Stimulated activated CD8-positive, alpha-beta memory T cell treated with anti-CD3 and anti-CD28 coated beads, Interleukin-2, amount 100 ng/mL, for 1 hour (primary cell): ENCODE measurements at places on chromosomes 12 and 14.

- no peak for DNase-seq
These were observed 128.0 kb downstream of the RFLNA start for GRCh38 chr12:124422570-124423523.

DNA sequence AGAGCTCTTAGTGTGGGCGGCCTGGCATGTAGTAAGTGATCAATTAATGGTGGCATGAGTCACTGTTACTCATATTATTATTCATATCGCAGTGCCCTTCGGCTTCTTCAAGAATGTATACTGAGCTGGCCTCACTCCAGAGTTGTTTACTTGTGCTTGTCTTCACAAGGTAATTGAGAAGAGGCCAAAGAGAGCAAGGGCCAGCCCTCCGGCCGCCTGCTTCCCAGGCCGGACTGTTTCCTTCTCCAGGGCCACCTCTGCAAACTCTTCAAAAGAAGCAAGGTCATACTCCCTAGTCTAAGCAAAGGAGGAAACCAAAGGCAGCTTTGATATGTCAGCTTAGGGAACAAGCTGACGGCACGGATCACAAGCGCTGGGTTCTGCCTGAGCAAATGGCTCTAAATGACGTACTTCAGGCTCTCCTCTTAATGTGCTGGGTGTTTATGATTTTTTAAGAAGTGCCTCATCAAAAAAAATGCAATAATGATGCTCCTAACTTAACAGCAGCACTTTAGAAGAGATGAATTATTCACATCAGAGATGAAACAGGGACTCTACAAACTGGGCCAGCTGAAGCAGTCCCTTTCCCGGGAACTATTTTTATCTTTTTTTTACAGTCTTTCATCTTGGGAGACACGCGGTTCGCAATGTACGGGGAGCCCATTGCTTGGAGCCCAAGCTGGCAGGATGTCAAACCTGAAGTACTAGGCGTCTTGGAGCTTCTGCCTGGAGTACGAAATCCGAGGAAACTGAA lies 65.6 kb upstream of the DLK1 start:
- no peak for DNase-seq

DNA sequence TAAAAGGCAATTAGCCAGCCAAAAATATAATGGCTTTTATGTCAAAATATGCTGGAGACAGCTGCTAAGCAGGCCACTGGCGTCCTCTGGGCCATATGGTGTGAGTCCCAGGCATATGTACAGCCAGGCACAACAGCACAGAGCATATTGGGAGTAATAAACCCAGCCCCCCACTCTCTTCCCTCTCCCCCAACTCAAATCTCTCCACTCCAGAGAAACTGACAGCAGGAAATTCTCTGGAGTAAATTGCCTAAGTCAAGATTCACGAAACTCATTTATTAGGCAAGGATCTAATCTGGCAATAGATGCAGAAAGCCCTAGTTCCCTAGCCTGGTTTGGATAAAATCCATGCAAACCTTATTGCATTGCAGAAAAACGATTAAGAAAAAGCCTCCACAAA lies 147.9 kb upstream of the SEL1L start:
- no peak for DNase-seq

GRCh38 chr12:127063339-127064072 lies 1203.5 kb upstream of the TMEM132C start:
- DNase-seq, result no peak

- no peak for DNase-seq
These were observed 76.1 kb downstream of the NUAK1 start for GRCh38 chr12:106062693-106063092.
